ENCODE measurements at places on chromosomes 1 and 21. TPM values are rescaled to one million over a fixed set of nuclear protein-coding genes. Genes with fewer than 3 reads are reported as not detected.

DNA sequence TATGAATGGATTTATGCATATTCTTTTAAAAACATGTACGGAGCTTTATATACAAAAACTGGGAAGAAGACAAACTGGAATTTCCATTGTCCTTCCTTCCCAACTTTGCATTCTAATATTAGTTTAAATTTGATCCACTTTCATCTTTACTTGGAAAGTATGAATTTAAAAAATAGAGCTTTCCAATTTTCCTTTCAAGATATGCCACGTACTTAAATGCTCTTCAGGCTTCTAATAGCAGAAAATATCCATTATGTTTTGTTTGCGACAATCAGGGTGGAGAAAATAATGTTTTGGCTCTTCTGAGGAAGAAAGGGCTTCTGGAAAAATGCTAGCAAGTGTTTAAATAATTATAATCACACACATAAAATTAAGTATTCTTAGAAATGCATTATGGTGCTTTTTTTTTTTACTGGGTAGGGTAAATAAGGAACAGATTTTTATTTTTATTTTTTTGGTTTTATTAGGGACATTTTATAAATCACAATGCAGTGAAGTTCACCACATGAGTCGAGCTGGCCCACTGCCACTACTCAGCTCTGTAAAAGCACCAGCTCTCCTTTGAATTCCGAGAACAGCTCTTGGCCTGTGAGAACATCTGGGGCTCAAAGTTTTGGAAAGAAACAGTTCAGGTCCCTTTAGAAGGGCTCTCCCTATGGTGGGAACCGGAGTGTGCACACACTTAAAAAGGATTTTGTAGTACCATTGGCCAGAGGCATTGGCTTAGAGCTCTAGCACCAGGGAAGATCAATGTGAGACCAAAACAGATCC lies 287.4 kb upstream of the LYPLAL1 start:
- H3K36me3 ChIP-seq: no peaks in the 10 kb centered on the region
- no peaks in the 10 kb centered on the region for H3K27me3 ChIP-seq
- peaks cover 14% of the 10 kb centered on the region for H3K4me1 ChIP-seq
- DNase-seq: no peak
- peak overlapping the region; percentile 74 for H3K27ac ChIP-seq
- H3K4me3 ChIP-seq: no peak overlapping the region

DNA sequence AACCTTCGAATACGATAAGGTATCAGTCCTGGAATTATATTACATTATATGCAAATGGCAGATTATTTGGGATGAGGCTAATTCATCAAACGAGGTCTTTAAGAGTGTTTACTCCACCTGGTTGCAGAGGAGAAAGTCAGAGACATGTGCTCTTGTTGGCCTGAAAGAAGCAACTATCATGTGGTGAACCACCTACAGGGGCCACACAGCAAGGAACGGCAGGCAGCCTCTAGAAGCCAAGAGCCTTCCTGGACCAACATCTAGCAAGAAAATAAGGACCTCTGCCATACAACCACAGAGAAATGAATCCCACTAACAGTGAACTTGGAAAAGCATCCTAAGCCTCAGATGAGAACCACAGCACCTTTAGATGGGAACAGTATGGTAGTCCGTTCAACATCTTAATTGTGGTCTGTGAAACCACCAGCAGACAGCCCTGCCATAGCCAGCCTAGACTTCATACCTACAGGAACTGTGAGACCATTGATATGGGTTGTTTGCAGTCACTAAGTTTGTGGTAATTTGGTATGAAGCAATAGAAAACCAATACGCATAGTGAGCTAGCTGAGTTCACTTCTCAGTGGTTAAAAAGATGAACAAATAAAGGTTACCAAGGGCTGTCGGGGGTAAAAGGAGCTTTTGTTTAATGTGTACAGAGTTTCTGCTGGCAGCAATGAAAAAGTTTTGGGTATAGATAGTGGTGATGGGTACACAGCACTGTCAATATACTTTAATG lies 345.7 kb upstream of the RUNX1 start:
- no peak overlapping the region for H3K4me3 ChIP-seq
- no peaks in the 10 kb centered on the region for H3K36me3 ChIP-seq
- no peak for DNase-seq
- peaks cover 13% of the 10 kb centered on the region for H3K4me1 ChIP-seq

GRCh38 chr21:30102871-30103270 lies 63.7 kb downstream of the CLDN17 start:
- H3K27me3 ChIP-seq: no peaks in the 10 kb centered on the region
- H3K27ac ChIP-seq: no peak overlapping the region
- no peak overlapping the region for H3K4me3 ChIP-seq
- no peak for DNase-seq
- H3K36me3 ChIP-seq: no peaks in the 10 kb centered on the region

GRCh38 chr1:244204004-244204403 lies 152.9 kb downstream of the ZBTB18 start:
- H3K27ac ChIP-seq: no peak overlapping the region
- no peaks in the 10 kb centered on the region for H3K27me3 ChIP-seq
- no peak overlapping the region for H3K4me3 ChIP-seq
- no peak for DNase-seq
- peaks cover 16% of the 10 kb centered on the region for H3K4me1 ChIP-seq

DNA sequence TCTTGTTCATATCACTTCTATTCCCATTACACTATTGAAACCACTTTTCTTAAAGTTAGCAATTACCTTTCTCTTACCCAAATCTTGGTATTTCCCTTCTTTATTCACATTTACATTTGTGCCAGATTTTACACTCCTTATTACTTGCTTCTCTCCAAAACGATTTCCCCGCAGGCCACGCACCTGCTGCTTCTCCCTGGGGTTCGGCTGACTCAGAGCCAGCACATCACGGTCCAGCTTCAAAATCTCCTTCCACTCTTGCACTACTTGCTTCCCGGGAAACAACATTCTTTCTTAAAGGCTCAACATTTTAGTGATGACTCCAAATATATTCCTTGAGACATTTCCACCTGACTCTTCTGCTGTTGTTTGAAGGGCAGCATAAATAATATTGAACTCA lies 20.7 kb downstream of the LHX9 start:
- DNase-seq: no peak
- H3K4me1 ChIP-seq: peaks cover 2% of the 10 kb centered on the region
- H3K27me3 ChIP-seq: peaks cover 22% of the 10 kb centered on the region
- no peaks in the 10 kb centered on the region for H3K36me3 ChIP-seq
- H3K4me3 ChIP-seq: no peak overlapping the region

The MEX3A gene
- total RNA-seq: 112 TPM

The DVL1 gene
- 58.5 TPM for total RNA-seq

The SLC1A7 gene
- not detected for total RNA-seq

The ZNF695 gene
- 5.9 TPM for total RNA-seq
